ENCODE measurements at places on chromosomes 5 and 9. TPM values are rescaled to one million over a fixed set of nuclear protein-coding genes. Genes with fewer than 3 reads are reported as not detected.

The CDH12 gene
- total RNA-seq: not detected

The ACOT12 gene
- not detected for total RNA-seq

DNA sequence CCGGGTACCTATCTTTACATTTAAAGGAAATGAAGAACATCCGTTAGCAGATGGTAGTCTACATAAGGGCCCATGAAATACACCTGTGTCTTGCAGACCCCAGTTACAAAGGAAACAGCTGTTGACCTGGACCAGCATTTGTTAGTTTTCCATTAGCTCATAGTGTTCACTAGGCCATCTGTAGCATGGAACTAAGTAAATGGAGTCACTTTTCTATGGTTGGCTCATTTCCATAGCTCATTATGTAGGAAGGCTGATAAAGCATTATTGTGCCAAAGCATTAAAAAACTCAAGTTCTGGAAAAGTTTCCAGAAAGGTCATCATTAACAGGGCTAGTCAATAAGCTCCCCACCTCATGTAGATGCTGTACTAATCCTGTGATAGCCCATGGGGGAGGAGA lies 62.1 kb downstream of the PCSK1 start:
- no peaks in the 10 kb centered on the region for H3K27me3 ChIP-seq
- no peak overlapping the region for H3K4me3 ChIP-seq
- no peak overlapping the region for H3K27ac ChIP-seq
- no peaks in the 10 kb centered on the region for H3K4me1 ChIP-seq
- no peak for DNase-seq
- no peaks in the 10 kb centered on the region for H3K36me3 ChIP-seq

- no peak for DNase-seq
- no peaks in the 10 kb centered on the region for H3K36me3 ChIP-seq
- H3K4me3 ChIP-seq: no peak overlapping the region
- H3K4me1 ChIP-seq: no peaks in the 10 kb centered on the region
These were observed 34.1 kb downstream of the CRHBP start for GRCh38 chr5:76986825-76987526.

DNA sequence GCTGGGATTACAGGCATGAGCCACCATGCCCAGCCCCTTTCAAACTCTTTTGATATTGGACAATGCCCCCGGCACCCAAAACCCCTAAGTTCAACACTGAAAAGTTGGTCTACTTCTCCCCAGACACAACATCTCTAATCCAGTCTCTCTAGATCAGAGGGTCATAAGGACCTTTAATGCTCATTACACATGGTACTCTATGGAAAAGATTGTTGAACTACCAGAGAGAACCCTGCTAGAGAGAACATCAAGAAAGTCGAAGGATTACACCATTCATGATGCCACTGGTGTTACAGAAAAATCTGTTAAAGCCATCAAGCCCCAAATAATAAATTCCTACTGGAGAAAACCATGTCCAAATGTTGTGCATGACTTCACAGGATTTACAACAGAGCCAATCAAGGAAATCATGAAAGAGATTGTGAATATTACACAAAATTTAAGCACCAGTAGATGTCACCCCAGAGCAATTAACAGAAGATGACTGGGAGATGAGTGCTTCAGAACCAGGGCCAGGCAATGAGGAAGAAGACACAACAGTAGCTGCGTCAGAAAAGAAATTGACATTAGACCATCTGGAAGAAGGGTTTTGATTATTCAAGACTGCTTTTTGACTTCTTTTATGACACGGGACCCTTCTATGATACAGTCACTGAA lies 28.3 kb upstream of the NIPAL4 start:
- no peaks in the 10 kb centered on the region for H3K36me3 ChIP-seq
- no peaks in the 10 kb centered on the region for H3K27me3 ChIP-seq
- H3K27ac ChIP-seq: no peak overlapping the region

DNA sequence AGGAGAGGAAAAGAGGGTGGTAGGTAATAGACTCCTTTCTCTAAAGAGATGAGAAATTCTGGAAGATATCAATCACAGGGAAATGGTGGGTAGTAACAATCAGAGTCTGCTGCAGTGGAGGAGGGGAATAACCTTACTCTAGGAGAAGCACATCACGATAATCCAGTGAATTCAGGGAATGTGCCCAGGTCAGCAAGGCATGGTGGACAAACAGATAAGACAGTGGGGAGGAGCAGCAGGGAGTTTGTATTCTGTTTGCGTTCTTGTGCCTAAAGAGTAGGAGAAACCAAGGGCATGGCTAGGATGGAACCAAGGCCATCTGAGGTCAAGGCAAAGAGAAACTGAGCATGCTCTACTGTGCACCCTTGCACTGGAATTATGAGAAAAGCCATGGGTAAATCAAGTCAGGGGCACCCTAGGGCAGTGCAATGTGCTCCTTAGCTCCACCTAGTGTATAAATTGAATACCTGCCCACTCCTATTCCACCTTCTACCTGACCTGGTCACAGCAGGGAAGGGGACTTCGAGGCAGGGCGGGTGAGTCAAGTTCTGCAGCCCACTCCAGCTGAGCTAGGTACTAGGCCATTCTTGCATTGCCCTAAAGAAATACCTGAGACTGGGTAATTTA lies 31.6 kb downstream of the RETREG1 start:
- no peaks in the 10 kb centered on the region for H3K4me1 ChIP-seq
- no peak overlapping the region for H3K4me3 ChIP-seq
- no peak overlapping the region for H3K27ac ChIP-seq

Data from sigmoid colon (tissue), 7 donors.